ENCODE measurements at places on chromosomes 1 and 21.

DNA sequence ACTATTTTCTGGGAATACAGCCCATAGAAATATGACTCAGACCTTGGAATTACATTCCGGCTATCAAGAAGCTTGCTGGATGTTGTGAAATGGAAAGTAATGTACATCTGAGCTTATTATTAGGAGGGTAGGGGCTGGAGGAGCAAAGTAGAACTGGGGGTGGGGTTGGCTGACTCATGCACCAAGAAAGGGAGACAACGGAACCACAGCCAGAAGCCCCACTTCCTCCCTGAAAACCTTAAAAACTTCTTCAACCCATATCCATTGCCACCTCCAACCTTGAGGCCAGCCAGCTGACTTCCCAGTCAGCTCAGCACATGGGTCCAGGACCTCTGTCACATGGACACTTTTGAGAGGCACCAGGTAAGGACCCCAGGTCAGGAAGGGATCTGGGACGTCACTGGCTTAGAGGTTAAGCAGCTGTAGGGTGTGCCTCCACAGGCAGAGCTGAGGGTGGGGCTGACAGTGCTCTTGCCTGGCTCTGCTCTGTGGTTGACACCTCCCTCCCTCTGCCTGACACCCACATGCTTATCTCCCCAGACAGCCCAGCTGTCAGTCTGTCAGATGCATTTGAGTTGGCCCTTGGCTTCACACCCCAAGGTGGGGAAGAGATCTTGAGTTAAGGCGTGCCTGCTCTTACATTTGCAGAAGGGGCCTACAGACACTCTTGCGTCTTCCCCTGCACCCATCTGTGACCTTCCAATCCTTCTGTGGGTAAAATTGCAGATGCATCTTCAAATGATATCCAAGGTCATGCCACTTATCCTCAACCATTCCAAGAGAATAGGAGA lies 5.7 kb upstream of the ZNF683 start:
- peak overlapping the region; percentile 47 for H3K4me3 ChIP-seq
- H3K27ac ChIP-seq: peak overlapping the region; percentile 75
- DNase-seq: peak; percentile 79

DNA sequence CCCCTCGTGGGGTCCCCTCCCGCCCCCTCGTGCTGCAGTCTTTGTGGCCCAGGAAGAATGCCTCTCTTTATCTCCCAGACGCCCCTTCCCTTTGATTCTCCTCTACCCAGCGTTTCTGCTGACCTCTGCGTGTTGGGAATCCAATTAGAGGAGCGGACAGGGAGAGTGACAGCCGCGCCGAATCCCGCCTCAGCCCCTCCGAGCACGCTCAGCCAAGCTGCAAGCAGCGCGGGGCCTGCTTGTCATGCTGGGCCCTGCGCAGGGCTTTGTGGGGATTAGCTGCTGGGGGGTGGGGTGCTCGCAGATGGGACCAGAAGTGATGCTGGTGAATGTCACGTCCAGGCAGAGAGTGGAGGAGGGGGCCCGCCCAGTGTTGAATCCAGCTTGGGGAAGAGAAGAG lies 91.1 kb downstream of the EPHB2 start:
- H3K4me3 ChIP-seq: no peak overlapping the region
- no peaks in the 10 kb centered on the region for H3K36me3 ChIP-seq
- no peak for DNase-seq
- H3K27me3 ChIP-seq: no peaks in the 10 kb centered on the region
- H3K27ac ChIP-seq: no peak overlapping the region
- no peaks in the 10 kb centered on the region for H3K4me1 ChIP-seq

DNA sequence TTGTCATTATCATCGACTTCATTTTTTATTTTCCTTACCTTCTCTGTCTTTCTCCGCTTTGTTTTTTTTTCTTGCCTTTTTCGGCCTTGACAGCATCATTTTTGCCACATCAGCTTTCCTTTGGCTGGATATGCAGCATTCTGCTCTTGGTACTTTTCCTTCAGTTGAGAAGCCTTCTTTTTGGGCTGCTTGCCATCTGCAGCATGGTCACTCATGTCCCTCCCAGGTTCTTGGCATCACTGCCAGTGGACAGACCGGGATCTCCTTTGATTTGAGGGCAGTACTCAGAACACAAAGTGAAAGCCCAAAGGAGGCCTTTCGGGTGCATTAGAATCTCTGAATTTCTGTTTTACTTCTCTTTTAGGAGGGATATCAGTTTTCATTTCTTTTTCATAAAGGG lies 3.7 kb upstream of the PARP1 start:
- H3K4me3 ChIP-seq: no peak overlapping the region
- H3K27me3 ChIP-seq: no peaks in the 10 kb centered on the region
- H3K27ac ChIP-seq: no peak overlapping the region

- peak; percentile 81 for DNase-seq
- H3K4me3 ChIP-seq: peak within 1 kb of the TSS; percentile 96
- H3K36me3 ChIP-seq: no peaks in the 10 kb centered on the region
- H3K4me1 ChIP-seq: peaks cover 16% of the 10 kb centered on the region
- H3K27ac ChIP-seq: peak within 1 kb of the TSS; percentile 79
Observed at GRCh38 chr1:156053768-156054499, at the start of gene UBQLN4. Gene UBQLN4 (minus strand): TSS chr1:156053798. CDS start chr1:156053701, 97 bp downstream.

- DNase-seq: no peak
- H3K4me3 ChIP-seq: no peak overlapping the region
- H3K4me1 ChIP-seq: no peaks in the 10 kb centered on the region
- no peak overlapping the region for H3K27ac ChIP-seq
Observed at GRCh38 chr1:14552246-14552965, 46.1 kb upstream of the KAZN start.

GRCh38 chr1:89698020-89698560 lies 65.2 kb downstream of the LRRC8C start:
- H3K27ac ChIP-seq: peak overlapping the region; percentile 9
- DNase-seq: no peak
- H3K36me3 ChIP-seq: peaks cover 3% of the 10 kb centered on the region
- peak overlapping the region; percentile 7 for H3K4me3 ChIP-seq
- H3K27me3 ChIP-seq: no peaks in the 10 kb centered on the region
- peaks cover 81% of the 10 kb centered on the region for H3K4me1 ChIP-seq
